ENCODE measurements at places on chromosomes 3 and 15.

DNA sequence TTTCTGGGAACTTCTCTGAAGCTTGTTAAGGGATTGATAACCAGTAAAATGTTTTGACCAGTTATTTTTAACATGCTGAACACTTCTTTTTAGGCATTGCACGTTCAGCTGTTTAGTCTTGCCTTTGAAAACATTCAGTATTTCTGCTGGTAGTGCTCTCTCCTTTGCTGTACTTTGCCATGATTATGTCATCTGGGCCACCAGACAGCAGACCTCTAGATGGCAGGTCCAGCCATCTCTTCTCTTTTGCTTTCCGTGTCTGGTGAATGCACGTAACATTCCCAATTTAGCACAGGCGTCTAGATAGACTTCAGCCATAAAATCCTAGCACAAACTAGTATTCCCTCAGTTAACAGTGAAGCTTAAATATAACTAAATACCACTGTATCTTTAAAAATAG lies 57.8 kb downstream of the RAB7A start:
- no peak for DNase-seq

GRCh38 chr3:7962301-7962700 lies 539.3 kb upstream of the LMCD1 start:
- DNase-seq: no peak

DNA sequence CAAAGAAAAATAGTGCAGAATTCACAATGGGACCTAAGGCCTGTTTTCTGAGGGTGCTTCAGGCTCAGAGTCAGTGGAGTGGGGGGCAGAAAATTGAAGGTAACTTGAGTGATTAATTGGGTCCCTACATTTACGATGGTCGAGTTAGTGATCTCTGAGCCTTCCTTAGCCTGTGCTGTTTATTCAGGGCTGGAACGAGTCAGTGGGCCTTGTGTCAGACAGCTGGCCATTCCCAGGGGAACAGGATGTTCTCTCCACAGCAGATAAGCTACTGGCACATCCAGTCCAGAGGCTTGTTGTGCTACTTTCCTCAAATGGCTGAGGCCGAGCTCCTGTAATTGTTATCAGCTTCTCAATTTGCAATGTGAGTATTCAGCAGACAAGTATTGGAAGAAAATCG lies 29.2 kb upstream of the CNTN3 start:
- no peak for DNase-seq

- DNase-seq: peak; percentile 20
These were observed 126.5 kb downstream of the FMN1 start for GRCh38 chr15:33068007-33068481.

DNA sequence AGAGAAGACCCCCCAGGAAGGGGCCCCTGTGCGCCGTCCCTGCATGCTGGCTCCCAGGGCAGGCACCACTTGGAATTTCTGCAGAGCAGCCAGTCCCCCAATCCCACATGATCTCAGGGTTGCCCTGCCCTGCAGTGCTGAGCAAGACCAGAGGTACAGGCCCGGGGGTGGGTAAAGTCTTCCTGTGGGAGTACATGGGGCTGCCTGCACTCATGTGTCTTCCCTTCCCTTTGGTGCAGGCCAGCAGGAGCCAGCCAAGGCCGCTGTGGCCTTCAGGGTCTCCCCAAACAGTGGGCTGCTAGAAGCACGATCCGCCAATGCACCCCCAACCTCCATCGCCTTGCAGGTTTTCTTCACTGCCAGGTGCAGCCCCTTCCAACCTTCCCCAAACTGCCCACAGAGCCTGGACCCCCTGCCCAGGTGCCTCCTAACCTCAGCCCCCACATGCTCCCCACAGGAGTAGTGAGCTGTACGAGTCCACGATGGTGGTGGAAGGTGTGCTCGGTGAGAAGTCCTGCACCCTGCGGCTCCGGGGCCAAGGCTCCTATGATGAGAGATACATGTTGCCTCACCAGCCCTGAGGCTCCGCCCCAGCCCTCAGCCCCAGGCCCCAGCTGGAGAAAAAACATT lies 15.0 kb downstream of the ACAA1 start:
- no peak for DNase-seq

- DNase-seq: no peak
These were observed 57.3 kb upstream of the SLC24A5 start for GRCh38 chr15:48063411-48063985.

GRCh38 chr3:142040941-142041491 lies 108.3 kb downstream of the TFDP2 start:
- no peak for DNase-seq

DNA sequence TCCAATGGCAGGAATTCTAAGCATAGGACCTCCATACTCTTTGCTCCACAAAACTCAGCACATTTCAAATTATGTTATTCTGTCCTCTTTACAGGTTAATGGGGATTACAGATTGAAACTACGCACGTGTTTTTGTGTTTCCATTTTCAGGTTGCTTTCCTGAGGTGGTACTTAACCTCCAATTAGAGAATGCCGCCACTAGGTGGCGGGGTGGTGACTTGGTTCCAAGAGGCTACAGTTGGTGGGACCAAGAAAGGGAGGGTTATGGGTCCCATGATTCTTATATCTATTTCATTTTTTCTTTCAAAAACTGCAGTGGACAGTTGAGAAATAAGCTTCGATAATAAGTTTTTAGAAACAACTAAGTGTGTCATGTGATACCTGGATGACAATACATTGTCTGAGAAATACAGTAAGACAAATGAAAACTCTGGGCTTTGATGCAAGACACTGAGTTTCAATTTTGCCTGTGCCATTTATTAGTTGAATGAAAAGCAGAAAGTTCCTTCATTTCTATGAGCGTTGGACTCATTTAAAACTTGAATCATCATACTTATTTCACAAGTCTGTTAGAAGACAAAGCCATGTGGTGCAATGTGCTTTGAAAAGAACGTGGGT lies 539.0 kb downstream of the FGF12 start:
- DNase-seq: peak; percentile 24

GRCh38 chr3:74591946-74592345 lies 22.5 kb downstream of the CNTN3 start:
- no peak for DNase-seq

DNA sequence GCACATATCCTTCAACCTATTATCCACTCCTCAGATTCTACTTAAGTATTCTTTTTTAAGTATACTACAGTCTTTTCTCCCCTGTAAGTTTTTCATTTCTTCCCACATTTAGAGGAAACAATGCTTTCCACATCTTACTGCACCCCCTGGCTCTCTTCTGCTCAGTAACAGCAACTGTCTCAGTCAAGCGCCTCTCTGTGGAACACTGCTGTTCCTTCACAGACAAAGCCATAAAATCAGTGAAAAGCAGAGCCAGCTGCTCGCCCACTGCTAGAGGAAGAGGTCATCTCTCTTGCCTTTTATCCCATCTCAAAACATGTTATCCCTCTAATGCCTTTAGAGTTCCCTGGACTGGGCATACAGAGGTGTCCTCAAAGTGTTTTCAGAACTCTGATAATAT lies 24.8 kb downstream of the SERP1 start:
- DNase-seq: no peak

DNA sequence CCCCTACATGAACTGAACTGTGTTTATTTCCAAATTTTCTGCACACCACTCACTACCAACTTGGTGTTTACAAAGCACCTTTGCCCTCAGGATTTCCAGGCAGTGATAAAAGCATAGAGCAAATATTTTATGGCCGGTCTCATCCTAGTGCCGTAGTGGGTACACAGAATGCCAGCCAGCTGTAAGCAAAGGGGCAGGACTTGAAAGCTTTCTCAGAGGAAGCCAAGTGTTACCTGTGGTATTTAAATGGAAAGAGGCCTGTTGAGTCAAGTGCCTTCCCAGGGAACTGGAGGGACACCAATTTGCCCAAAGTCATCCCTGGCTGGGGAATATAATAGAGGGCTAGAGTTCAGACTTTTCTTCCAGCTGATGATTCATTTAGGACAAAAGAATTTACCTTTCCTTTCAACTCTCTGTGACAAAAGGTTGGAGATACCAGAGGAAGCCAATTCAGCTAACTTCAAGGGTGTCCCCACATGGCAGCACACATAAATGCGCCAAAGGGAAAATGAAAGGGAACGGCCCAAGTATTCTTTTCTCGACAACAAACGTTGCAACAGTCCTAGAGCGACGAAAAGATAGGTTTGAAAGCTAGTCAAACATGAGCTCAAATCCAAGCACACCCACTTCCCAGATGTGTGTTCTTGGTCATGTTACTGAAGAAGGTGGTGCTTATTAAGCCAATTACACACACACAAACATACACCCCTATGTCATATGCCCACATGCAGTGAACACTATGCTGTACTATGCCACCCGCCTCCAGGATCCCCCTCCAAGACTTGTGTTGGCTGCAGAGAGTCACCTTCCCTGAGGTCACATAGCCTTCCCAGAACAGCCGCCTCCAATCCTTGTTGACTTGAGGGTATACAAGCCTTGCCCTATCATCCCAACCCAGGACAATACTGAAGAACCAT lies 27.7 kb downstream of the MAGI1 start:
- no peak for DNase-seq

DNA sequence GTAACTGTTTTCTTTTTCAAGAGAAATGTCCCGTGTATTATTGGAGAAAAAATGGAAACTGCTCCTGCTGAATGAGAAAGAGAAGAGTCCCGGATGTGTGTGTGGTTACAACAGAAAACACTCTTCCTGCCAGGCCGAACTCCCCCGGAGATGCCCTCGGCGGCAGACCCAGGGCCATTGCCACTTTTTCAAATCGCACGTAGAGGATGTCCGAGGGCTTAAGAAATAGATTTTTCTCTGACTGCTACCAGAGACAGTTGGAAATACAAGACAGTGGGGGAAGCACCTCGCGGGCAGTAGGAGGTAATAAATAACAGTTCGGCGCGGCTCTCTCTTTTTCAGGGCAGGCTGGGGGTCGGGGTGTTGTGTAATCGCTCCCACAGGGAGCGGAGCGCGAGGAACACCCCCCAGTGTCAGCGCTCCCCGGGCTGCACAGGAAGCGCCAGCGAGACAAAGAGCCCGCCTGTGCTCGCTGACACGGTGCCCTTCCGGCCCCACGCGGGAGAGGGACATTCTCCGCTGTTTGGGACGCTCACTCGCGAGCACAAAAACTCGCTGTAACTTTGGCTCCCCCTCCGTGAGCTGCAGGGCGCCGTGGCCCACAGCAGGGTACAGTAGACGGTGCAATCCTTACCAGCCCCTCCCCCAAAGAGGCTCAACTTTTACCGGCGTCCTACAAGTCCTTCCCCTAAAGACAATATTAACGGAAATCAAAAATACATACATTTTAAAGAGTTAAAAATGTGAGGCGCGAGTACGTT lies 1.1 kb downstream of the VGLL4 start:
- DNase-seq: peak; percentile 77

- DNase-seq: no peak
These were observed 23.6 kb downstream of the PTX3 start for GRCh38 chr3:157460253-157460652.

Measured in renal pelvis (tissue), 12 donors.